Stromal cell of bone marrow (primary cell): ENCODE measurements at places on chromosomes 5 and 9.

DNA sequence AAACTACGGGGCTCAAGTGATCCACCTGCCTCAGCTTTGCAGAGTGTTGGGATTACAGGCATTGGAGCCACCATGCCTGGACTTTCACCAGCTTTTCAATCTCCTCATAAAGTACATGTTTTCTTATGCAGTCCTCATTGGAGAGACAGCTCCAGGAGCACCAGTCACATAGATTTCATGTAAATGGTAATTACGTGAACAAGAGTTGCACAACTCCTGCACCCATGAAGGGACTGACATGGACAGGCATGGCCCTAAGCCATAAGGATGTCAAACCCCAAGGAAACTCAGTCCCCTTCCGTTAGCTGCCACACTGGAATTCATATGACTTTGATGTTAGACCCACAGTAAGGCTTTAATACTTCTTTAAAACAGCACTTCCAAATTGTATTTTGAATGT is 7.6 kb upstream of the ADGRV1 start:
- no peak for DNase-seq

DNA sequence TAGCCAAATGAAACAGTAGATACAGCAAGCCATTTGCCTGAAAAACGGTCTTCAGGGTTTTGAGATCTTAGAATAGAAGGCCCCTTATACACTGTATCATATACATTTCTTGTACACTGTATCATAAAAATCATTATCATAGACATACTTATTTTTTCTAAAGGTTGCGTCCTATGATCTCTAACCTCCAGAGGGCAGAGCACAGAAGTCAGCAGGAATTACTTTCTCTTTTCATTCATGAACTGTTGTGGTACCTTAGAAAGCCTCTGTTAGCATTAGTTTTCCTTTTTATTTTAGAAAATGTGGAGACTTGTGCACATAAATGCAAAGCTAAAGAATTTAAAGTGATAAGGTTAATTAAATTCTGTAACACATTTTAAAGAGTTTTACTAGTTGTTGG is 115.4 kb downstream of the OXCT1 start:
- DNase-seq, result no peak

DNA sequence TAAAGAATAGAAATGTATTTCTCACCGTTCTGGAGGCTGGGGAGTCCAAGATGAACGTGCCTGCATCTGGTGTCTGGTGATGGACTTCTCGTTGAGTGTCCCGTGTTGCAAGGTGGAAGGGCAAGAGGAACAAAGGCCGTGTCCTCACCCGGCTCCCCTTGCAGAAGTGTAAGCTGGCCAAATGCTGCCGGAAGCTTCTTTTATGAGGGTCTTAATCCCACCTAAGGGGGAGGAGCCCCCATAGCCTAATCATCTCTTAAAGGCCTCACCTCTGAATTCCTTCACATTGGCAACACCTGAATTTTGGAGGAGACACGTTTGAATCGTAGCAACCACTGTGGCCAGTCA is 99.1 kb upstream of the DAP start:
- no peak for DNase-seq

DNA sequence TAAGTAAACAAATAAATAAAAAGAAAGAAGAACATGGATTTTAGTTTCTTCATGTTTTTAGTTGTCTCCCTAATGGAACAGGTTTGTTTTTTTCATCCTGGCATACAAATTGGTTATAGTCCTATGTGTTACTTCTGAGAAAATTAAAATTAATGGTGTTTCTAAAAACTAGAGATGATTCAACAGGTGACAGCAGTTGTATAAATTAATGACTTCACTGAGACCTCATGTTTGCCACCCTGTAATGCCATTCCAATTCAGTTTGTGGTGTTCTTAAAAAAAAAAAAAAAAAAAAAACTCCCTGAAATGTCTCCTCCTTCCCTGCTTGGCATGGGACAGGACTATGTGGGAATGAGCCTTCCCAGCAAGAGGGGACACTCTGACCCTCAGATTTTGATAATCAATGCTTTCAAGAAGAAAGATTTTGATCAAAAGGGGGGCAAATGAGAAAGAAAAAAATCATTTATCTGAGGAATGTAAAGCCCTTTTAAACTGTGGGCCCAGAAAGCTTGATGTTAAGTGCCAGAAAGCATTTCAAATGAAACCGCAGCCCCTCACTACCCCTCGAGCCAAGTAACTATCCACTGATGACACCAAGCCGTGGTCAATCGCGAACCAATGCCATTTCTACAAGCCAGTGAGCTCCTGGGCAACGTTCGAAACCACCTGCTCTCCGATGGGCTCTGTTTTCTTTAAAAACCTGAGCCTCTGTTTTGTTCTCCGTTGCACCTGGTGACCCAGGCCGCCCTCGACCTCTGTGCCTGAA is 941 bp downstream of the EXD3 start:
- DNase-seq, result no peak

DNA sequence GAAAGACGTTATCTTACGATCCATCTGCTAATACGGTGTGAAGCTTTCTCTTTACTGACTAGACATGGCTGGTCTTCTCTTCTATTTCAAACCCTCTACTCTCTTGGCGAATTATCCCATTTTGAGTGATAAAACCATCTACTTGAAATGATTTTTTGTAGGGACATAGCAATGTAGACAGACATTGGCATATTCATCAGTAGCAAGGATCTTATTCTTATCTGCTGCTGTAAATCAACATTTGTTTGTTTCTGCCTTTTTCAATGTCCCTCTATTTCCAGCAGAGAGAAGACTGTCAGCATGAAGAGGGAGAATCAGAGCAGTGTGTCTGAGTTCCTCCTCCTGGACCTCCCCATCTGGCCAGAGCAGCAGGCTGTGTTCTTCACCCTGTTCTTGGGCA is at the start of gene OR1J4:
TSS of gene OR1J4 (plus strand) at position 301 of the 400 bp plus-strand sequence. CDS start at position 301, 0 bp downstream.
- DNase-seq, result no peak

- DNase-seq, result no peak
These were observed 26.7 kb downstream of the PAM start for GRCh38 chr5:102781786-102782185.

DNA sequence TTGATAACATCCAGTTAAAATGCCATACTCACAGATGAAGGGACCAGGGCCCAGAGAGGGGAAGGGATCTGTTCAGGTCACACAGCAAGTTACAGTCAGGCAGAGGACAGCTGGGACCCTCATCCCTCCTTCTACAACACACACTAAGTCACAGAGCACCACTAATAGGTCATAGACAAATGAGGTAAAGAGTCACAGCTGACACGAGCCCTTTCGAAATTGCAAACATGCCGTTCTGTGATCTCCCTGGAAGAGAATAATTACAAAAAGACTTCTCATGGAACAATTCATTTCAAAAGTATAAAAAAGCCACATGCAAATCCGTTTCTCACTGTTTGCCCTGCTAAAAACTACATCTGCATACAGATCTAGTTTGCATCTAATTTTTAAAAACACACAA is 15.5 kb downstream of the IGFBPL1 start:
- no peak for DNase-seq

- no peak for DNase-seq
These were observed 11.7 kb downstream of the OLFML2A start for GRCh38 chr9:124788542-124789217.
